ENCODE measurements at places on chromosomes 1 and 21. TPM values are rescaled to one million over a fixed set of nuclear protein-coding genes. Genes with fewer than 3 reads are reported as not detected.

Gene TCHH
- total RNA-seq = not detected

Gene KCNT2
- total RNA-seq = not detected

Gene CYP4Z1
- not detected for total RNA-seq

Gene LCE2A
- not detected for total RNA-seq

Gene TCHHL1
- total RNA-seq = not detected

DNA sequence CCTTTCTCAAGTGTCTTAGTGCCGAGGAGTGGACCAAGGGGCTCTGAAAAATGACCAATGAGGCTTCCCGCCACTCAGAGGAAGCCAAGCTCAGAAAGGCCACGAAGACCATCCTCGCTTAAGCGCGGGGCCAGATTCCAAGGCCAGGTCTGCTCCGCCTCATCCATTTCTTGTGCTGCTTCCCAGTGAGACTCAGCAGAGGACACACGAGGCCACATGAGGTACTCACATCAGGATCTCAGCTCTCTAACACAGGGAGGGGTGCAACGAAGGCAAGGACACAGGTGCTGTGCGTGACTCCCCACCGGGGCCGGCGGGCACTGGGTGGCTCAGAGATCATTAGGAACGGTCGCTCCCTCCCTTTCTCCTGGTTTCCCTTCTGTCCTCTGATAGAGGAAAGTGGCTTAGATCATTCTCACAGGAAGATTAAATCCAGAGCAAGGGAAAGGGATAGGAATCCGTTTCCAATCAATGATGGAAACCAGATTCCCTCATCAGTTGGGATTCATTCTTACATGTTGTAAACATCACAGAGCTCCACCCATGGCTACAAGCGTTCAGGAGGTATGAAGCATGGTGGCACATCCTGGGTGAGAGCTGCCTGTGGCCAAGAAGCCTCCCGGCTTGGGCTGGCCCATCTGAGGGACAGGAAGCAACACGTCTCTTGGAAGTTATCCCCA, 46.7 kb downstream of the CAPZB start:
- DNase-seq = no peak

GRCh38 chr1:183876309-183876708, 71.4 kb downstream of the RGL1 start:
- DNase-seq = no peak

DNA sequence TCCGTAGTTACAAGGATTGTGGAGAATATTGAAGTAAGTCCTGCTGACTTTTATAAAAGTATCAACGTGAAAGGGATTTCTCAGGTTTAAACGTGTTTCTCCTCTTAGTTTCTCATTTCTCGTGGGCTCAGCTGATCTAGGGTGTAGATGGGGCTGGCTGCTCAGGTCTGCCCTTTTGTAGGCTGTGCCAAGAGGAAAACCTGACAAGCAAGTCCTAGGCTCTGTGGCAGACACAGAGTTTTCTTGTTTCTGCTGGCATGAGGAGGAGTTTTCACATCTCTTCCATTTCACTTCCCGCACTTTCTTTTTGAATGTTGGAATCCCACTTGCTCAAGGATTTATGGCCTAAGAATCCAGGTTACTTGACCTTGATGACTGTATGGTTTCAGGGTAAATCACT, 14.8 kb downstream of the VPS13D start:
- no peak for DNase-seq

- no peak for DNase-seq
Observed at GRCh38 chr1:47403321-47403910, 12.7 kb upstream of the FOXE3 start.

DNA sequence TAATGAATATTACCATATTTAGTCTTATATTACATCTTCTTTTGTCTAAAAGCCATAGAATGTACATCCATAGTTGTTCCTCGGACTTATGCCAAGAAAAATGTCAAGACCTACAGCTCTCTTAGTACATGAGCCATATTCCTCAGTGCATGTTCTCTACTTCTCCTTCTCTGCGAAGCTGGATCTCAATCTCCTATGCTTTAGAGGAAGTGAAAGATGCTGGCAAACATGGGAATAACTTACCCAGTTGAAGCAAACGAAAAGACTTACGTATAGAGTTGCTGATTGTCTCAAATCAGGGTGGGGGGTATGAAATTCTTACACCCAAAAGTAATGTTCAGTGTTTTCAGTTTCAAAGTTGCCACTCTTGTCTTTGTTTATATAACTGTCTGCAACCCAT, 32.7 kb downstream of the OR13G1 start:
- no peak for DNase-seq

DNA sequence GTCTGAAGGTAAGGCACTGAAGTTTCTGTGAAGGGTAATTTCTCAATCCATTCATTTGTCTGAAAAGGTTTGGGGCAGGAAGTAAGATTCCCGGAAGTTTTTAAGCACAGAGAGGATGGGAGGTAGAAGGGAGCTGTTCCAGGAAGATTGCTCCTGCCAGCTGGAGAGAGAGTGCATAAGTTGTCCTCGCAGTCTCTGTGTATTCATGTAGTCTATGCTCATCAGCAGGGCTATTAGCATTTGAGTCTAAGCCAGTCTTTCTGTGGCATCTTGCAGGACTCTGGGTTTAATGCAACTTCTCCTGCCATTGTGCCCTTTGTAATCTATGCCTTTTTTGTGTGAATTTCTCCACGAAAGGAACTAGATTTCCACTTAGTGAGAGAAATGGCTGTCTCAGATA, 140.8 kb upstream of the FGGY start:
- DNase-seq = no peak

GRCh38 chr1:51728611-51729155, 111.8 kb downstream of the OSBPL9 start:
- no peak for DNase-seq

DNA sequence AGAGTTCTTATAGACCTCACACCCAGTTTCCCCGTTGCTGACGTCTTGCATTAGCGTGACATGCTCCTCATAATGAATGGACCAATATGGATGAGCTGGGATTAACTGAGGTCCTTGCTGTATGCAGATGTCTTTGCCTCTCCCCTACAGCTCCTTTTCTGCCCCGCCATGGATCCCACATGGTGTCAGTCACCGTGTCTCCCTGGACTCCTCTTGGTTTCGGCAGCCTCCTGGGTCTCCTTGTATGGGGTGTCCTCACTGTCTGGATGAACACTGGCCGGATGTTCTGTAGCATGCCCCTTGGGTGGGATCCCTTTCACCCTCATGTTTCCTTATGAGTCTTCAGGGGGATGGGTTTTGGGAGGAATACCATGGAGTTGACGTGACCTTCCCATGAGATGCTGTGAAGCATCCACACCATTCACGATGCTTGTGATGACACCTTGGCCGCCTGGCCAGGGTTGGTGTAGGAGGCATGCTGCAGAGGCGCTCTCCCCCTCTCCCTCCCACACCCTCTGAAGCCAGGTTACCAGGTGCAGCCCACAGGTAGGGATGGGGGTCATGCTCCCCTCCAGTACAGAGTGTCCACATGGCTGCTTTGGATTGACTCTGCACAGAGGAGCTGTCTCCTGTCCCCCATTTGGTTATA, 4.4 kb downstream of the GJC2 start:
- DNase-seq = no peak
